Ovary (tissue), 10 donors: ENCODE measurements at places on chromosomes 1 and 21.

- DNase-seq, result no peak
These were observed 76.3 kb downstream of the KRTAP19-8 start for GRCh38 chr21:30962013-30962412.

DNA sequence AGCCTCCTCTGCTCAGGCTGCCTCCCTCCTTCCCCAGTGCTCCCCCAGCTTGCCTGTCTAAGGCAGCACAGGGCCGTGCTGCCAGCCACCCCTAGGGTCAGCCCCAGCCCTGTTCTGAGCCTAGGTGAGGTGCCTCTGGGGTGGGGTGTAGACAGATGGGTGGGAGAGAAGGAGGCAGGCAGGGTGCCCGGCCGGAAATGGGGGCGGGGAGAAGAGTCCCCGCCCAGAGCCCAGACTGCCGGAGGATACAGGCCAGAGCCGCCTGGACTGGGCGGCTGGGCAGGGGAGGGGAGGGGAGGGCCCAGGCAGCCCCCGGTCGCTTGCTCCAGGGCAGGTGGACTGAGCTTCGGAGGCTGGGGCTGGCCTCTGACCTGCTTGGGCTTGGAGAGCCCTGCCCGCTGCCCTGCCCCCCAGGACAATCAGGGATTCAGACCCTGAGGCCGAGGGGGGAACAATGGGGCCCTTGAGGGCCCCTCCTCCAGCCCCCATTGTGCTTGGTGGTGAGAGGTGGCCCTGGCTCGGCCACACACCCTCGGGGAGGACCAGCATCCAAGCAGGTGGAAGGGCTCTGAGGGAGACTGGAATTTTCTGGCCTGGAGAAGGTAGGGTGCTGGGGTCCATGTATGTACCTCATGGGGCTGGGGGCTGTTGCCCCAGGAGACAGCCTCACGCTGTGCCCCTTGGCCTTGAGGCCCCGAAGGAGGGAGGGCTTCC lies at the start of gene GJC2:
GJC2 (plus strand) TSS at position 525 of the 714 bp plus-strand sequence. CDS start 7,829 bp downstream, outside the sequence.
- DNase-seq, result peak; percentile 79

DNA sequence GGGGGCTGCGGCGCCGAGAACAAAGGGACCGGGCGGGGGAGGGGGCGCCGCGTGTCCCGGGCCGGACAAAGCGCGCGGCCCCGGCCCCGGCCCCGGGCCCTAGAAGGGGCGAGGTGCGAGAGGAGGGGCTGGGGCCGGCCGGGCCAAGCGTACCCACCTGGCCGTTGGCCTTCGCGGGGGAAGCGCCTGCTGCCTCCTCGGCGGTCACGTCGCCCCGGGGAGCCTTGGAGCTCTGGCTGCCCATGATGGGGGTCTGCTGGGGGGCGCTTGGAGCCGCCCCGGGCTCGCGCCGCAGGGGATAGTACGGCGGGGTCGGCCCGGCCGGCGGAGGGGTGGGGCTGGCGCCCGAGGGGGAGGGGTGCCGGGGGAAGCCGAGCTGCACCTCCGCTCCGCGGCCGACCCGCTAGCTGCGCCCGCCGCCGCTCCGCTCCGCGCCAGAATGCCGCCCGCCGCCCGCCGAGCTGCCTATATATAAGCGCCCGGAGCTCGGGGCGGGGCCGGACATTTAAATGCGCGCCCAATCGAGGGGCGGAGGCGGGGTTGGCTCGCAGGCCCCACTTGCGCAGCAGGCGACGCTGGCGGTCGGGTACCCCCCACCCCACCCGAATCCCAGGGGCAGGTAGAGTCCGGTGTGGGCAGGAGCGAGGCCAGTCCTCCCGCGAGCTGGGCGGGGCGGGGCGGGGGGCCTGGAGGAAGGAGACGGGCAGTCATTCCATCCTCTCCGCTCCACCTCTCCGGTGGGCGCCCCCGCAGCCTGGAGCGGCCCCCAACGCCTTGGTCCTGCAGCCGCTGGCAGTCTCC lies at the start of gene MARCKSL1:
MARCKSL1 (minus strand) TSS at position 444 of the 801 bp plus-strand sequence; CDS start at position 244, 200 bp downstream.
- DNase-seq, result peak; percentile 94

GRCh38 chr1:23624440-23624839 lies 65.1 kb upstream of the ID3 start:
- no peak for DNase-seq

DNA sequence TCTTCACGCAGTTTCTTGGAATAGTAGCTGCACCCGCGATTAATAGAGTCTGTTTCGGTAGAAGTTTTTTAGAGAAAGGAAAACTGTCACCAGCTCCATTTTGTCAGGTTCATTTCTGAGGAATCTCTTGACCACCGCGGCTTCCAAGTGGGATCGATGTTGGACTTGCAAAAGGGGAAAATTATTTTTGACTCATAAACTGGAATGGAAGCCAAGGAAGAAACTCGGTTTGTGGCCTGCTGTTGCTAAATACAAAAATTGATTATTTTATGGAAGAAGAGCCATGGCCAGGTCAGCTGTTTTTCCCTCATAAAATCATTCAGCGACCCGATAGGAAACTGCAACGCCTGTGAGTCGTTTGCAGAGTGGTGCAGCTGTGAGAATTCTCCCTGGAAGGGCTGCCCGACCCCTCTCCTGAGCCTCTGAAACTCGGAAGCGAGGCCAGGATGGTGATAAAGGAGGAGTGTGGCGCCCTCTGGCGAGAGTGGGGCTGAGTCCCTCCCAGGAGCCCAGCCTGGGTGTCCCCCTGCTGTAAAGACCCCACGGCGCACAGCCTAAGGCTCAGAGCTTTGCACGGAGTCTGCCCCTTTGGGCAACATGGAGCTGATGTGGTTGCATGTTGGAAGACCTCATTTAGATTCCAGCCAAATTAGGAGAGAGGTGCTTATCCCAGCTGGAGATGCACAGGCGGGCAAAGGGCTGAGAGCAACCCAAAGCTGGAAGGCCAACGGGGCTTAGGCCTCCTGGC lies 83.6 kb upstream of the SLC25A33 start:
- peak; percentile 86 for DNase-seq

DNA sequence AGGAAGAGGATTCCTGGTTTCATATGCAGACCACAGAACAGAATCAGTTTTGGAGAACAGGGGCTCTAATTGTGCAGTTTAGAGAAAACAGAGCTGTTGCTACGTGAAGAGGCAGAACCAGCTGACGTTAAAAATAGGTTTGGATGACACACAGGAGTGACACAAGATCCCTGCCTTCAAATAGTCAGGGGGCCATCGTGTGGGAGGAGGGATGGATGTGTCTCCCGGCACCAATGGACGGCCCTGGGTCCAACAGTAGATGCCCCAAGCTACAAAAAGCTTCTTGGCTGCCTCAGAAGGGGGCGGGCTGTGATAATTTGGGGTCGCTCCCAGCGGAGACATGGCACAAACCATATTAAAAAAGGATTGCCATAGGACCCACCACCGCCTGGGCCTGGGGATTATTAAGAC lies 87.8 kb downstream of the MRPL37 start:
- no peak for DNase-seq

DNA sequence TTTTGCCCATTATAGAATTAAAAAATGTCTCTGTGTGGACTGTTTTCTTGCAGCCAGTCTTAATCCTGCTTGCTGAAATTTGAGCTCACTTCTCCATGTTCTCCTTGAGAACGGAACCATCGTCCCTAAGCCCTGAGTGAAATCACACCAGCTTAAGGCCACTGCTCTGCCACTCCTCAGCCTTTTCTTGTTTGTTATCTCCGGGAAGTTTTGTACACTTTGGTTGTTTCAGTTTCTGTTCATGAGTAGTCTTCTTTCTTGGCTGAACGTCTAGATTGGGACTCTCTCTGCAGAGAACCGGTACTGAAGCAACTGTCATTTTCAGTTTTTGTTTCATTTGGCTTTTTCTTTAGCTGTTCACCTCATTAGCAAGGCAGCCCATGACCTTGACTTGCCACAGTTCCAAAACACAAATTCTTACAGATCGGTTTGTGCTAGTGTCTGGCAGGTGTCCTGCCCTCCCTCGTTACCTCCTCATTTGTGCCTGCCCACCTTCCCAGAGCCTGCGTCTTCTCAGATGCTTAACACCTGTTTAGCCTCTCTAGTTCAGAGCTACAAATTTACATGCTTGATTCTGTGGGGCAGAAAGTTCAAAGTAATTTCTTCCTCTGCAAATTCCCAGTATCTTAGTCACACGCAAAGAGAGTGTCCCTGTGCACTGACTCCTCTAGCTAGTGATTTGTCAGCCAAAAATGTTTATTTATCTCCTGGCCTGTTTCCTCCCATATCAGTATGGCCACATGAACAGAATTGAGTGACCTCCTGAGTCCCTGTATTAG lies 12.4 kb downstream of the PSEN2 start:
- no peak for DNase-seq

DNA sequence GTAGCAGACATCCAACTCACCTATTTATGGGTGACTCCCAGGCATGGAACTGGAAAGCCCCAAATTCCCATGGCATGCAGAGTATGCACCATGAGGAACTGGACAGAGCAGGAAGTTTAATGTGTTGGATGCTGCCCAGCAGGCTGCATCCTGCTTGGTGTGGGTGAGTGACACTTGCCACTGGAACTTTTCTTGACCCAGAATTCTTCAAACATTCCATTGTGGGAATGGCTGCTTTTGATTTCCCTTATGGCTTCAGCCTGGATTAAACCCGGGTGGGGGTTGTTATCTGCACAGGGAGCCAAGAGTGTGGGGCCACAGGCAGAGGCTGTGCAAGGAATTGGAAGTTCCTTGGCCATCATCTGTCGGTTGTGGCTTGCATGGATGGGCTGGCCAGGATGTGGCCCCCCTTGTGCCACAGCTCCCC lies 26.9 kb upstream of the BACE2 start:
- DNase-seq, result no peak

GRCh38 chr1:85297855-85298629 lies 21.6 kb upstream of the BCL10 start:
- DNase-seq, result peak; percentile 26
